Retina (tissue), 1 donor: ENCODE measurements at places on chromosomes 1 and 21.

DNA sequence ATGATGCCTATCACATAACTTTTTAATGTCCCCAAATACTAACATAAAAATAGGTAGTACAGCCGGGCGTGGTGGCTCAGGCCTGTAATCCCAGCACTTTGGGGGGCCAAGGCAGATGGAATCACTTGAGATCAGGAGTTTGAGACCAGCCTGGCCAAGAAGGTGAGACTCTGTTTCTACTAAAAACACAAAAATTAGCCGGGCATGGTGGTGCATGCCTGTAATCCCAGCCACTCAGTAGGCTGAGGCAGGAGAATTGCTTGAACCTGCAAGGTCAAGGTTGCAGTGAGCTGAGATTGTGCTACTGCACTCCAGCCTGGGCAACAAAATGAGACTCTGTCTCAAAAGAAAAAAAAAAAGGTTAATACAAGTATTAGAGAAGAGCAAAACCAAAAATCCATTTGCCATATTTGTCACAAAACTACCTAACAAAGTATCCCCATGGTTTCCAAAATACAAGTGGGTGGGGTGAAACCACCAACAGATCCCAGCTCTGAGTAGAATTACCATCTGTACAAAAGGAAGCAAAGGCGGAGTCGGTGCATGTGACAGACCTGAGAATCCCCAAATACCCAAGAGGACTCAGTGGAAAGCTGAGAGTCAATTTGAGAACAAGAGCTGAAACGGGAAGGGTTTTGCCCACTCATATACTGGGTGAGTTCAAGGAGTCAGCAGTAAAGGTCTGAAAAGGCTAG lies 113.2 kb downstream of the TOMM20 start:
- DNase-seq = no peak

DNA sequence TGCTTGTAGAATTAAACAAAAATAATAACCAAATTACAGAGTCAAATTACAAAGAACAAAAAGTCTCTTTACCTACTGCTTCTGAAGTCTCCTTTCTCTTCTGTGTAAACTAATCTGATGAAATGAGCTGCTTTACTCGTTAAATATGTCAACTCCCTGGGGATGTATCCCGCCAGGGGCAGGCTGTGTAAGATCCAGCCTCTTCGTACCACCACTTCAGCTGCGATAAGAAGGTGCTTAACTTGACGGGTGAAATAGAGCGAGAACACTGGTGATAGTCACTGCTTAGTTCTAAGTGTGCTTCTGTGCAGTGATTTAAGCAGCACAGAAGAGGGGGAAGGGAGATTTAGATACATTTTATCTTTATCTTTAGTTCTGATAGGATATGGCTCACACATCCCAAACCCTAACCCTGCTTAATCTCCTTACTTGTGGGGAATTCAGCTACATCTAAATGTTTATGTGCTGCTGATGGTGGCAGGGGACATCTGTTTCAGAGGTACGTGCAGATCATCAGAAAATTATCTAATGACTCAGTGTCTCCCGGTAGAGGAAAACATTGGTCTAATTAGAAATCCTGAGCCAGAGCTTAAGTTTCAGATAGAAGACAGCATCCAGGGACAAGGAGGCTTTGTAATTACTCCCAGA lies 46.0 kb downstream of the RHOU start:
- DNase-seq = peak; percentile 79

- peak; percentile 89 for DNase-seq
These were observed 61.5 kb upstream of the WLS start for GRCh38 chr1:68293609-68294366.

- no peak for DNase-seq
These were observed 14.3 kb upstream of the DNM3 start for GRCh38 chr1:171826973-171827372.

GRCh38 chr1:184502161-184502560 lies 115.3 kb downstream of the C1orf21 start:
- no peak for DNase-seq

DNA sequence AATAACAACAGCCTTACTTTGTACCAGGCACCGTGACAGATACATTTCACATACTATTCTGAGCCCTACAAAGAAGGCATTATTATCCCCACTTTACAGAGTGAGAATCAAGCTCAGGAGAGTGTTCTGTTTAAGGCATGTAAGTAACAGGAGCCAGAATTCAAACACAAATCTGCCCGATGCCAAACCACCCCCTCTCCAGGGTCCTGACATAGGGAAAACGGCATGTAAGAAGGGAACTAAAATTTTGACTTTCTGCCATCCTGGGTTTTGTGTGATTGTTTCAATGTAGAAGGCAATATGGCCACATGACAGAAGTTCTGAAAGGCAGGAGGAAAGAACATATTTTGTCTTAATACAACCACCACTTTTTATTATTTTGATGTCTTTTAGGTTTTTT lies 5.5 kb downstream of the FUCA1 start:
- DNase-seq = no peak

GRCh38 chr1:77762072-77762476 lies 2.4 kb upstream of the USP33 start:
- DNase-seq = no peak

DNA sequence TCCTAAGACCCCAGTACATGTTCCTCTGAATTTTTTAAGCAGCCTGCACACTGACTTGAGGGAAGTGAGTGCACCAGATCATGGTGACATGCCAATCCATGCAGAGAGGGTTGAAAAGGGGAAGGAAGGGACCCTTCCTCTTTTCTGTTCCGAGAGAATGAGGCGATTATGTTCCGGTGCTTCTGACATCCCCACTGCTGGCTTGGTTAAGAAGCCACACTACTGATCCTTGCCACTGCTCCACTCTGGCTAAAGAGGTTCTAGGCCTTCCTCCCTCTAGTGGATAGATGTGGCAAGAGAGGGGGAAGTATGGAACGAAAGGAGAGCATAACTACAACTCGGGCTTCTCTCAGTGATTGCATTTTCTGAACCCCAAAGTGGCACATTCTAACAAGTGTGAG lies 1.8 kb upstream of the CYB5R1 start:
- DNase-seq = peak; percentile 44

DNA sequence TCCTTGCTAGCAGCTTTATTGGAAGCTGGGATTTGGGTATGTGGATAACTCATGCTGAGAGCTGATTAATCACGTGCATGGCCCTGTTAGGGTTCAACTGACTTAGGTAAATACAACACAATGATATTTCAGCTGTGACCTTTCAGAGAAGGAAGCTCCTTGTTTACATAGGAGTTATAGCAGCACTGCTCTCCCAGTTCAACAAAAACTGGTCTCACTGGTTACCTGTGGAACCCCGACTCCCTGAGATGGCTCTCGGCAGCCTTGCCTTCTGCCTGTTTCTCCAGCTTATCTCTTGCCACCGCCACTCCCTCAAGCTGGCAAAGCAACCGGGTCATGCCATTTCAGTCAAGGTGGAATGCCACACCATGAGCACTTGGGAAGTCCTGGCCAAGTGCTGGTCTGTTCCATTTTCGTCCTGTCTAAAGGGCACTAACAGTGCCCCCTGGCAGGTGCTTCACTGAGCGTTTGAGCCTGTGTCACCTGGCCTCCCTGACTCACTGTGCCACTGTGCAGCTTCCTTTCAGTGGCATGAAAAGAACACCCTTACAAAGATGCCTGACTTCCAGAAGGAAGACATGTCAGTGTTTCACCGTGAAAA lies 31.6 kb downstream of the DOP1B start:
- no peak for DNase-seq

DNA sequence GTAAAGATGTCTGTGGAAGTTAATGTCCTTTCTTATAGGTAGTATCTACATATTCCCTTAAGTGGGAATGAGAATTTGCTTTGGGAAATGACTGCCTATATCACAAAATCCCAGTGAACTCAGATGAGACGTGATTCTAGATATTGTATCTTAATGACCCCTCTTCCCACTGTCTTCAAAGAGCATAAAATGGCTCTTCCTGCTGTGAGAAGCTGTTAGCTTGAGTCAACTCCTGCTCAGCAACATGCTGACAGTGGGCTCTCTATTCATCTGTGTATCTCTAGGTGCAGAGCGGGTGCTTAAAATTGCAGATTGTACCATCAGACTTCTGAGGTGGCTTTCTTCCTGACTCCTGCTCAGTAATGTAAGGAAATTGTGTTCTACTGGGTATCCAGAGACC lies 100.6 kb downstream of the SPAG17 start:
- no peak for DNase-seq

- DNase-seq = no peak
These were observed 5.0 kb upstream of the IGFN1 start for GRCh38 chr1:201185527-201186128.

GRCh38 chr1:42963378-42964043 lies 4.8 kb upstream of the SLC2A1 start:
- DNase-seq = no peak
